CD4-positive, alpha-beta T cell treated with Interleukin-17A for 4 hours (primary cell): ENCODE measurements at places on chromosomes 16 and 17.

- no peak for DNase-seq
These were observed 519.7 kb upstream of the CA10 start for GRCh38 chr17:52678211-52678610.

DNA sequence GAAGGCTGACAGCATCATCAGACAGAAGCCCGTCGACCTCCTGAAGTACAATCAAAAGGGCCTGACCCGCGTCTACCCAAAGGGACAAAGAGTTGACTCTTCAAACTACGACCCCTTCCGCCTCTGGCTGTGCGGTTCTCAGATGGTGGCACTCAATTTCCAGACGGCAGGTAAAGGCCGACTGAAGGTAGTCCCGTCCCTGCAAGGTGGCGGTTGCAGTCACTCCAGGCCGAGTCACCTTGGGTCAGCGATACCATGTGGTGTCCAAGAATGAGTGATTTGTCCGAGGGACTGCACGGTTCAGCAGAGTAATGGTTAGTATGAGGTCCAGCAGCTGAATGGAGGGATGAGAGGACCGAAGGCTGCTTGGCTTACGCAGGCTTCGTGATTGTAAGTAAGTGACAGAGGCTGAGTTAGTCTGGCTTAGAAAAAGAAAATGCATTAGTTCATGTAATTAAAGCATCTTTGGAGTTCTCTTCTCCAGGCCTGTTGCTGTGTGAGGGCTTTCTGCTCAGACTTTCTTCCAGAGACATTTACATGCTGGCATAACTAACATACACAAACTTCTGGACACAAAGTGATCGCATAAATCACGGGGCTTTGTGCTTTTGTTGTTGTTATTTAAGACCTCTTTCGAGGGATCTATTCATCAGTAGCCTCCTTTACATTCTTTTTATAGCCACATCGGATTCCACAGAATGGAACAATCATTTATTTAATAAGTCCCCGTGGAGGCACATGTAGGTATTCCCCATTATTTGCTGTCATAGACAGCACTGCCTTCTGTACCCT, 74.9 kb downstream of the SDR42E1 start:
- DNase-seq, result no peak

DNA sequence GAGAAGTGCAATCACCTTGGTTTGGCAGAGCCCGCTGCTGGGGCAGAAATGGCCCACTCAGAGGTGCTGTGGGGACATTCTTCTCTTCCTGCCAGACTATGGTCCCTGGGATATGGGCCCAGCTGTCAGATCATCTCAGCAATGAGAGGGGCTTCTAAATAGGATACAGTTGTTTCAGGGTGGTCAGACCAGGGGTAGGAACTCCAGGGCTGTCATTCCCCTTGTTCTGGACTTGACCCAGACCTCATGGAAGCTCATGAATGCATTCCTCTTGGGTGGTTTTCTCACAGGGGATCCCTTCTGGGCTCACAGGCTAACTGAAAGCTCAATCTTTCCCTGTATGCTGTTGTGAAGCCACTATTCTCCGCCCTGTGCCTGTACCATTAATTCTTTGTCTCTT, 347.2 kb downstream of the SLC39A11 start:
- no peak for DNase-seq

DNA sequence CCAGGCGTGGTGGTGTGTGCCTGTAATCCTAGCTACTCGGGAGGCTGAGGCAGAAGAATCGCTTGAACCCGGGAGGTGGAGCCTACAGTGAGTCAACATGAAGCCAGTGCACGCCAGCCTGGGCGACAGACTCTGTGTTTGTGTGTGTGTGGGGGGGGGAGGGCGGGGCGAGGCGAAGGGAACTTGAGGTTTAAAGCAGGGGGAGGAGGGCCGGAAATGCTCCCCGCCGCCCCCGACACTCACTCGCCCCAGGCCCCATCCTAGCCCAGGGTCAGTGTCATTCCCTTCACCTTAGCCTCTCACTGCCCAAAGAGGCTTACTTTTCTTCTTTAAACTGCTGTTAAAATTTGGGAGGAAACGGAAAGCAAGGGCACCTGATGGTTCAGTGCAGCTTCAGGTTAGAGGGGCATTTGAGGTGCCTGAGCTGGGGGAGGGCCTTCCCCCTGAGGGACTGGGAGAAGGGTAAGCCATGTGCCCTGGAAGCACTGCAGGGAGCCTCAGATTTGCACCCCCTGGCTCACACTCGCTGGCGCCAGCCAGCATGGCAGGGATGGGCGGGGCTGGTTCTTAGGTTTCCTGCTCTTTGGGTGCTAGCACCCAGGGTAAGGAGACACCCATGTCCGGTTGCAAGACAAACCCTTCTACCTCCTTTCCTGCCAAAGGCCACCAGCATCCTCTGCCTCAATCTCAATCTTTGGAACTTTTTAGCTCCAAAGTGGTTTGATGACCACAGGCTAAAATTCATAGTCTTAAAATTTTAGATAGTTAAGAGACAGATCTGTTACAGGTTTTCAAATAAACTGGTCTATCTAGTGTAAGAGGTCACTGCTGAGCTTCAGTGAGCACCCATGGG, 2.2 kb upstream of the LIMD2 start:
- peak; percentile 92 for DNase-seq

GRCh38 chr17:67218385-67218950, 26.5 kb downstream of the HELZ start:
- no peak for DNase-seq

- no peak for DNase-seq
These were observed 15.6 kb downstream of the SLC7A6 start for GRCh38 chr16:68279726-68280558.

- no peak for DNase-seq
These were observed 167.8 kb downstream of the IRF8 start for GRCh38 chr16:86066811-86067210.

- no peak for DNase-seq
These were observed 62.1 kb downstream of the ZNF652 start for GRCh38 chr17:49299996-49300395.

DNA sequence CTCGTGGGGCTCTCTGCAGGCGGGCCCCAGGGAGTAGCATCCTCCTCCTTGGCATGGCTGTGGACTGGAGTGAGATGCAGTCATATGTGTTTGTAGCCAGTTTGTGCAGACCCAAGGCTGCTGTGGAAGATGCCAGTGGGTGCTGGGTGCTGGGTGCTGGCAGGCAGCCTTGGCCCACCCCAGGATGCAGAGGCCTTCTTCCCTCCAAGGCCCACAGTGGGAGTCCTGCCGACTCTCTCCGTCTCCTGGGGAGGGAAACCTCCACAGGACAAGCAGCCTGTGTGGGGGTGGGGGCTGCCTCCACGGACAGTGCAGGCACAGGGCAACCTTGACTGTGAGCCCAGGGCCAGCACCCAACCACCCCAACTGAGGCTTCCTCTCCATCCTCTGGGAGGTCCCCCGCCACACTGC, 13.8 kb upstream of the TMEM92 start:
- no peak for DNase-seq

GRCh38 chr17:74211141-74211911, 2.0 kb upstream of the TTYH2 start:
- DNase-seq, result no peak

DNA sequence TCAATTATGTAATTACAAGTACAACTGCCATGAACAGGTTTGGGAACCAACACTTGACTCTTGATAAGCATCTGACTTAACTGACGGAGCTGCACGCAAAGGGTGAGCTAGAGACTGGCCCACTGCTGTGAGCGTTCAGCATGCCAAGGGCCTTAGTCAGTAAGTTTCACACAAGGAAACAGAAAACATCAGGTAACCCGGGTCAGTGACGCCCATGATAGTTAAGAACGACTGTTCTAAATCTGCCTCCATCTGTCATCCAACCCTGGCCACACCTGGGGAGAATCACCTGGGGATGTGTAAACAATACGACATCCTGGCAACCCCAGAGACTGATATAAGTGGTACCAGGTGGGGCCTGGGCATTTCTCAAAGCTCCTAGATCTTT, 12.3 kb downstream of the SMIM5 start:
- DNase-seq, result no peak

GRCh38 chr16:31705371-31705770, 168.2 kb upstream of the ZNF267 start:
- no peak for DNase-seq
